ENCODE measurements at places on chromosomes 1 and 21.

DNA sequence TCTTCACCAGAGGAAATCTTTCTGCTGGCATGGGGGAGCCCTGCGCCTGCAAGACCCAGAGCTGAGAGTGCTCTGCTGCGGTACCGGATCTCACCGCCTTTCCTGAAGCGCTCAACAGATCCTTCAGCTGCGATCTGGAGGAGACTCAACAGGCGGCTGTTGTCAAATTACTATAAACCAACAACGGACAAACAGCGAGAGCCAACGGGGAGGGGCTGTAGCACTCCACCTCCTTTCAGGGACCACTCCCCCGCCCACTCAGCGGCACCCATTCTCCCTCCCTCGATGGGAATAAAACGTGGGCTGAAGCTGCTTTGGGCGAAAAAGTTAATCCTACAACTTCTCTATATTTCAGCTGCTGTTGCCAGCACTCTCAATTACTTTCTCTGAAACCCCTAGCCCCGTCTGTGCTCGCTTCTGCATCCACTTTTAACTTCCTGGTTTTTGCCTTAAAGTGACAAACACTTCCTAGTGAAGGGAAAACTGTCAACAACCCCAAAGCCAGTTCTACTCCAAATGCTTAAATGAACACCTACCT lies at the start of gene FMO5:
FMO5 (minus strand) TSS at position 147 of the 538 bp plus-strand sequence. CDS start 310 bp downstream, outside the sequence.
- no peak for DNase-seq

GRCh38 chr1:232174306-232174705 lies 455.6 kb downstream of the SIPA1L2 start:
- no peak for DNase-seq

DNA sequence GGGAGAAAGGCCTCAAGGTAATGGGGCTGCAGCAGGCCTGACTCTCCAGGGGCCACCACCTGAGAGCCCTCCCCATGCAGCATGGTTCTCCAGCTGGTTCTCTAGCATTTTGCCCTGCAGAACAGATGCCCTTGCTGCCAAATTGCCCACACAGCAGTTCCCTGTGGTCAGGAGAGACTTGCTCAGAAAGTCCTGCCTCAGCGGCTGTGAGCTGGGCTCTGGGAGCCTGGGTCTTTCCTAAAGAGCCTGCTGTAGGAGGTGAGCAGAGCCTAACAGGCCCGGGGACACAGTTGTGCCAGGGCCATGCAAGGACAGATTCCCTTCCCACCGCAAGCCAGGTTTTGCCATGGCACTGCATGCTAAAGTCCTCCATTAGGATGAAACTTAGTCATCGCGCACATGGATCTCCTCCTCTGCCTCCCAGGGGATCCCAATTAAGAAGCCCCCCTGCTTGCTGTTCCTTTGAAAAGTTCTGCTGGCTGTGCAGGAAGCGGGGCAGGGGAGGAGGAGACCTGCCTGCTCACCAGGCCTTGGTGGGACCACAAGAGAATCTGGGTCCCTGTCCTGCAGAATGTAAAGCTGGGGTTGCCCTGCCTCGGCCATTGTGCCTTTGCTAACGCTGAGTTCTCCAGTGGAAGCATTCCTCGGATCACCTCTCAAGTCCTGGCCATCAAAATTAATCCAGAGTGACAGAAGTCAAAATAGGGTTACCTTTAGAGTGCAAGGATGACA lies 21.4 kb downstream of the TEX35 start:
- no peak for DNase-seq

- no peak for DNase-seq
Observed at GRCh38 chr1:9900142-9901043, 9.7 kb downstream of the CTNNBIP1 start.

DNA sequence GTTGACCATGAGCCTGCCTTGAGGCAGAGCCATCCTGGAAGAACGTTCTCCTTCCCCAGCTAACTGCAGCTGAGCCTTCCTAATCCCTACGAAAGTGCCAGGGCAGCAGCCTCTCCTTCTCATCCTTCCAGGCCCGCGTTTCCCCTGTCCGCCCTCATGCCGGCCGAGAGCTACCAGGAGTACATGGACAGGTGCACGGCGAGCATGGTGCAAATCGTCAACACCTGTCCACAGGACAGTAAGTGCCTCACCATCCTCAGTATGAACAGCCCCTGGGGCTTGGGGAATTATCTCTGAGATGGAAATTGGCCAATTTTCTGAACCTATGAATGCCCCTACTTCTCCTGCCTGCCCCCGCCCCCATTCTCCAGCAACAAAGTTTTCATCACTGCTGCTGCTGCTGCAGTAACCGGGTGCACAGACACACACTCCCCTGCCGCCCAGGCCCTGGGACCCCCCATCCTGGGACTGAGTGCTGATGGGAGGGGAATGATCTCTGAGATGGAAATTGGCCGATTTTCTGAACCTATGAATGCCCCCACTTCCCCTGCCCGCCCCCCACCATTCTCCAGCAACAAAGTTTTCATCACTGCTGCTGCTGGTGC lies 39.6 kb downstream of the UBASH3A start:
- no peak for DNase-seq

- DNase-seq, result no peak
Observed at GRCh38 chr1:89607156-89607555, 25.8 kb upstream of the LRRC8C start.

DNA sequence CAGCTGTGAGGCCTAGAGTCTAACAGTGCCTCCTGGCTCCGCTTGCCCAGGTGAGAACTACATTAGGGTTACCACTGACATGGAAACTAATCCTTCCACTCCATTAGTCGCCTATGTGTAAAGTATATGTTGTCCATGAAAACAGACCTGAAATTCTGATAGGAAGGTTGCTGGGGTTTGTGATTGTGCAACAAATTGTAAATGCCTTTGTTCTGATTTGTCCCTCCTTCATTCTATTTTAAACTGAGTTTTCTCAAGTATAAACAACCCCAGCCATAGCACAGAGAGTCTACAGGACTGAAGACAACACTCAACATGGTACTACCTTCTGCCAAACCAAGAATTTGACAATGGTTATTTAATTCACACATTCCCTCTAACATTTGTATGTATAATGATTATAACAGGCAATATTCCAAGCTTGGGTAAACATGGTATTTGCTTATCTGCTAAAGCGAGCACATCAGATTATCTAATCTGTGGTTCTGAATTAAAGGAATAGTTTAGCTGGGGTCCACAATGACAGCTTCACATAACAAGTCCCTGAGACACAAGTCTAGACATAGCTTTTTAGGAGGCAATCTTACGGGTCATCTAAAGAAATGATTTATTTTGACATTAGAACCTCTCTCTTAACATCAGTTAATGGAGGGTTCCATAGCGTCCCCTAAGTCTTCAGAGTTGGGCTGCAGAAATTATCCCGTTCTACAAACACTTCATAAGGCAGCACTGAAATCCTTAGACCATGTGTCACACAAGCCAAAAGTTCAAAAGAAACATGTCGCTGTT lies 633.0 kb downstream of the SMYD3 start:
- no peak for DNase-seq

DNA sequence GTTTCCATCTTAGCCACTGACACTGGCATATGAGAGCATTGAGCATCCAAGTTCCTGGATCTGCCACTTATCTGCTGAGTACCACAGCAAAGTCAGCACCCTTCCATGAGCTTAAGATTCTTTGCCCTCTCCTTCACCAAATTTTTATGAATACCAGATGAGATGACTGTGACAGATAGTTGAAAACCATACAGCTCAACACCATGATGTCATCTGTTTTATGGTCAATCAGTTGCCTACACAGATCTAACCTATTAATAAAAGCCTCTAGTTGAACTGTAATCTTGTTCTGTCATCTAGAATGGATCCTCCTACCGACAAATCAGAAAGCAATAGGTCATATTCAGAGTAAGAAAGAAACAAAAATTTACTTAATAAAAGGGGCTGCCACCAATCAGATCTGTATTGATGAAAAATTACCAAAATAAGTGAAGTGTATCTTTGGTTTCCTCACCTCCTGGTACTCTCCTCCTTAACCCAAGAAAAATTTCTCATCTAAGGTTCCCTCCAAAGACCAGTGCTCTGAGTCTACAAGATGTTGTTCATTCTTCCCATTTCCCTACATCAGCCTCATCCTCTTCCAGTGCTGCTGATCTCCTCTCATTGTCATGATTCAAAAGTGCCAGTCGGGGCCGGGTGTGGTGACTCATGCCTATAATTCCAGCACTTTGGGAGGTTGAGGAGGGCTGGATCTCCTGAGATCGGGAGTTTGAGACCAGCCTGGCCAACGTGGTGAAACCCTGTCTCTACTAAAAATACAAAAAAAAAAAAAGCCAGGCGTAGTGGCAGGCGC lies 138.8 kb upstream of the CTTNBP2NL start:
- DNase-seq, result no peak

GRCh38 chr1:111654839-111655238 lies 35.2 kb downstream of the RAP1A start:
- DNase-seq, result no peak

GRCh38 chr1:93021539-93022134 lies 57.4 kb upstream of the MTF2 start:
- DNase-seq, result no peak

DNA sequence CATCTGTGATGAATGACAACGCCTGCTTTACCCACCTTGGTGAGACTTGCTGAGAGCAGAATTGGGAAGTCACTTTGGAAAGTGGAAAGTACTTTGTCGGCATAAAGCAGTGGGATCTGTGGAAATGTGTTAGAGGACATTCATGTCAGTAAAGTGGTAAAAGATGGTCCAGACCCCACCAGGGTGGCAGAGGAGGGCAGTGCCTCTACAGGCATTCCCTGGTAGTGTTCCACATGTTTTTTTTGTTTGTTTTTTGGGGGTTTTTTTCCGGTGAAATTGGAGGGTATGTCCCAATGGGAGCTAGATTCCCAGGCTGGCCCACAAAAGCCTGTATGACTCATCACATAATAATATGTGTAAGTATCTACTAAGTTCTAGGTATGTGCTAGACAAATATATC lies 80.6 kb downstream of the ELAVL4 start:
- DNase-seq, result no peak

DNA sequence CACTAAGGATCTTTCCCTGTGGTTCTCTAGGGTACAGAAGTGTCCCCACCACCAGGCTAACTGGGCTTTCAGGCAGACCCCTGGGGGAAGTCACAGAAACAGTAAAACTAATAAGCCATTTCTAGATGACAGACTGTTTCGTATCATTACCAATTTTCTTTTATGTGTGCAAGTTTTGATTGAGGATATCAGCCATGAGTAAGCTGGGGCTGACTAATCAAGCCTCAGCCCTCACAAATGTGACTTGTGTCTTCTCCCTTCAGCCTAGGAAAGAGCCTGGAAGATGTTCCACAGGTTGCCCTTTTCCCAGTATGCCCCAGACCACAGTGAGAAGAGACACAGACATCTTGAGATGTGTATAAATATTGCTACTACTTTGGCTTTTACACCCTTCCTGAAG lies 10.5 kb downstream of the PTGFRN start:
- DNase-seq, result no peak

GRCh38 chr1:201014816-201015200 lies 8.7 kb downstream of the KIF21B start:
- peak; percentile 46 for DNase-seq

- DNase-seq, result no peak
Observed at GRCh38 chr1:86239894-86240293, 83.3 kb upstream of the COL24A1 start.
